Fibroblast of gingiva (primary cell): ENCODE measurements at places on chromosomes 16 and 17.

DNA sequence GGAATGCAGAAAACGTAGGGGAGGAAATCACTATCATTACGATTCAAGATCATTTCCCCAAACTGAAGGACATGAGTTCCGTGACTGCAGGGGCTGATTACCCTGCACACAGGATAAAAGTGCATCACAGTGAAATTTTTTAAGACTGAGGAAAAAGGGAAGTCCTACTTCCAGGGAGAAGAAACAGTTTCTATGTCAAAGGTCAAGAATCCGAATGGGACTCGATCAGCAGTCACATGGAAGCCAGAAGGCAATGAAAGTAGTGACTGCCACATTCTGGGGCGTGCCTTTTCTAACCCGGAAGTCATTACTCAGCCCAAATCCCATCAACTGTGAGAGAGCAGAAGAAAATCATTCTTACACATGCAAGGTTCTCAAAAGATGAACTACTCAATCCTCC, 12.1 kb downstream of the ZZEF1 start:
- DNase-seq = peak; percentile 11

- DNase-seq = no peak
These were observed 37.2 kb downstream of the ABR start for GRCh38 chr17:1142561-1142971.

GRCh38 chr16:75252946-75253911, 1.8 kb upstream of the BCAR1 start:
- peak; percentile 72 for DNase-seq

DNA sequence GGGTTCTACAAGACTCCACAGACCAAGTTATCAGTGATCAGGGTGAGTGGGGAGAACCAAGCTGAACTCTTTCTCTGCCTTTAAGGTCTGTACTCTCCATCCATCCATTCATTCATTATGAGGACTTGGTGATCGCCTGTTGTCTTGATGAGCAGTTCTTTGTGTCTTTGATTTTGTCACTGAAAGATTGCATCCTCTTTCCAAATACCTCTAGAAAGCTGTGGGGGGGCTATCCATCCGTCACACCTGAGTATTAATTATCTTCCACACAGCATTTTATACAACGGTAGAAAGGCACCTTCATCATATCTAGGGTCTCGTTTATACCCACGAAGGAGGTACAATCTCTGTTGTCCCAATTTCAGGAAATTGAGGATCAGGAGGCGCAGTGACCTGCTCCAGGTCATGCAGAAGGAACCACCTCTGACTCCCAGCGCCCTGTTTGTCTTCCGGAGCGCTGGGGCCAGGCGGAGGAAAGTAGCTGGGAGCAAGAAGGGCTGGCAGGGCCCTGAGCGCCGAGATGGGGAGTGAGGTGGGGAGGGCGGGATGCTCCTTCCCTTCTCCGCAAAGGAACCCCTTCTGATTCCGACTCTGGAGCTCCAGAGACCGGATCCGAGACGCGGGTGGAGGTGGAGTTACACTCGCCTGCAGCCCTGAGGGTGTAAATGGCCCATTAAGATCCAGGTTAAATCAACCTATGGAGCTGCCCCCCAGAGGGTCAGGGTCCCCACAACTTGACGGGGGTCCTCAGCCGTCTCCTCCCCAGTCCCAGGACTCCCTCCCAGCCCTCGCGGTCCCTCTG, 605 bp upstream of the ABAT start:
- no peak for DNase-seq
